Osteocyte (in vitro differentiated cells): ENCODE measurements at places on chromosomes 16 and 17. TPM values are rescaled to one million over a fixed set of nuclear protein-coding genes. Genes with fewer than 3 reads are reported as not detected.

GRCh38 chr16:46690281-46691178, 1.1 kb downstream of the ORC6 start:
- DNase-seq: no peak
- no peak overlapping the region for H3K4me3 ChIP-seq
- H3K36me3 ChIP-seq: no peaks in the 10 kb centered on the region
- no peaks in the 10 kb centered on the region for H3K27me3 ChIP-seq
- peaks cover 22% of the 10 kb centered on the region for H3K4me1 ChIP-seq

The KCNG4 gene
- total RNA-seq: not detected in 2 replicates

DNA sequence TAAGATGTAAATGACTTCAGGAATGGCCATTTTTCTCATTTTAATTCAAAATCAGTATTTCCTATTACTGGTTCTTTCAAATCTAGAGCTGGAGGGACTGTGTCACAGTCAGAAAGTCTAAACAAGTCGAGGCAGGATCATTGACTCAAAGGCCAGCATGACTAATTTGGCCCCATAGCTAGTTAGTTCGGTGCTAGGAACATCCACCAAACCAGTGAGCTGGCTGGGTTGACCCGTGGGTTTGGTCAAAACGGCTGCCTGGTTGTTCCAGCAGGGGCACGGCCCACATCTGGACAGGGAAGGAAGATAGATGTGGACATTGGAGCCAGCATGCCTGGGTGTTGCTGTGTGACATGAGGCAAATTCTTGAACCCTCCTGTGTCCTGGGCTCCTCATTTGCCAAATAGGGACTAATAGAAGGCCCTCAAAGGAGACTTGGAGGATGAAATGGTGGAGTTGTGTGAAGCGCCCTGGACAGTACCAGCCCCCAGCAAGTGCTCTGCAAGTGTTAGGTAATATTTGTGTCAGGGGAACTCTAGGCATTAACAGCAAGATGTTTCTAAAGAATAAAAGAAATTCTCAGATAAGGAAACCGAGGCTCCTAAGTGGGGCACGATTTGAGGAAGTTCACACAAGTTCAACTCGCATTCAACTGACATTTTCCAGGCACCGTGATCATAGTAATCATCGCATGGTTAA, 46.2 kb downstream of the MEOX1 start:
- DNase-seq: no peak
- H3K36me3 ChIP-seq: no peaks in the 10 kb centered on the region
- no peak overlapping the region for H3K27ac ChIP-seq
- H3K4me3 ChIP-seq: no peak overlapping the region

The BTBD17 gene
- not detected in 2 replicates for total RNA-seq

DNA sequence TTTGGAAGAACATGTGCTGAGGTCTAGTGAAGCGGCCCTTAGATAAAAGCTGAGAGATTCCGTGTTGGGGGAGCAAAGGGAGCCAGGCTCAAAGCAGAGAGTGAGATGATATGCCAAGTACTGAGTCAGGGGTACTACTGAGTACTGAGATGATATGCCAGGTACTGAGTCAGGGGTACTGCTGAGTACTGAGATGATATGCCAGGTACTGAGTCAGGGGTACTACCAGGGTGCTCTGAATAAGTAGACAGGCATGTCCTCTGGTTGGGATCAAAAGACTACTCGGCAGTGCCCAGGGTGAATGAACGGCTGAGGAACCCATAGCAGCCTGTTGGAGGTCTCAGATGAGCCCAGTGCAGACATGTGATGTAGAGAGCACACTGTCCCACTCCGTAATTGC, 239.0 kb downstream of the SOX9 start:
- no peaks in the 10 kb centered on the region for H3K27me3 ChIP-seq

GRCh38 chr17:80594431-80595269, 50.0 kb downstream of the RPTOR start:
- DNase-seq: no peak
- no peak overlapping the region for H3K4me3 ChIP-seq
- H3K36me3 ChIP-seq: no peaks in the 10 kb centered on the region

The OTOA gene
- 0.08 TPM in 1 of 2 replicates, not detected in the other for total RNA-seq

The MYH2 gene
- not detected in 2 replicates for total RNA-seq

DNA sequence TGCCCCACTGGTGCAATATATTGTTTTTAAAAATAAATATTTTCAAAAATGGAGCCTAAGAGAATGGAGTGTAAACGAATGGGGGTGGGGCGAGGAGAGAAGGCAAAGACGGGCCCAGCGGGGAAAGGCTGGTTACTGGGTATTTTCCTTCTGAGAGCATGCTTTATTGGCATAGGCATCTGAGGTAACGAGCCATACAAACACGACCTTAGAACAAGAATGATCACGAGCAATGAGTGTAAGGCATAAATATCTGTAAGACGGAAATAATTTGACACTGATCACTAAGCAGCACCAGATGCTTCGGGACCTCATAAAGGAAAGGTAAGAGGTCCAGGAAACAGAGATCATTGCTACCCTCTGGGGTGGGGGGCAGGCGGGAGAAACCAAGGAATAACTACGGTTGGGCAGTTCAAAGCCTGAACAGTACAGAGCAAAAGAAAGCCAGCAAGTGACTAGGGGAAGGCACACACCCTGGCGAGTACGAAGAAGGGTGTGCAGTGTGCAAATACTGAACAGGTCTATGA, 959 bp downstream of the SSH2 start:
- H3K27me3 ChIP-seq: no peaks in the 10 kb centered on the region
- H3K4me3 ChIP-seq: no peak overlapping the region
- DNase-seq: no peak
- H3K4me1 ChIP-seq: peaks cover 21% of the 10 kb centered on the region
- no peaks in the 10 kb centered on the region for H3K36me3 ChIP-seq
- H3K27ac ChIP-seq: no peak overlapping the region

- H3K4me1 ChIP-seq: peaks cover 20% of the 10 kb centered on the region
- no peak overlapping the region for H3K4me3 ChIP-seq
- peaks cover 7% of the 10 kb centered on the region for H3K36me3 ChIP-seq
- H3K27ac ChIP-seq: no peak overlapping the region
- no peak for DNase-seq
- no peaks in the 10 kb centered on the region for H3K27me3 ChIP-seq
Observed at GRCh38 chr16:85616607-85617321, 3.6 kb downstream of the GSE1 start.

The CCT6B gene
- 3.2 and 3.6 TPM in 2 replicates for total RNA-seq
